ENCODE measurements at places on chromosomes 5 and 9. TPM values are rescaled to one million over a fixed set of nuclear protein-coding genes. Genes with fewer than 3 reads are reported as not detected.

Gene FREM1
- total RNA-seq, result not detected

Gene CATSPER3
- 0.88 TPM for total RNA-seq

Gene RNF14
- total RNA-seq, result 35.7 TPM

Gene FCHSD1
- total RNA-seq, result 69.8 TPM

GRCh38 chr9:8115570-8115969 lies 316.0 kb upstream of the DMAC1 start:
- no peak for DNase-seq

DNA sequence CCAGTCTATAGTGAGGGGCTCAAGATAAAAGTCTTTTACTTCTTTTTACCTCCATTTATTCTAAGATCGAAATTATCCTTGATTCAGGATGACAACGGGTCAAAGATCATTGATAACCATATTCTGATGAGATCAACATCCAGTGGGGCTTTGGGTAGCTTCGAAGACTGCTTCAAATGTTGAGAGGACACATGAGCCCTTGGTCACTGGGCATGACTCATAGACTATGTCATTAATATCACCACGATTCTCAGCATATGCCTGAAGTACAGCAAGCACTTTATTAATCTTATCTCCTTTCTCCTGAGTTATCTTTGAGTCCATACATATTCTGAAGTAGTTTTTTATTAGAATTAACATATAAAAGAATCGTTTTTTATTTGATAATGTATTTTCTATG lies 117.1 kb upstream of the DAB2 start:
- DNase-seq, result no peak

GRCh38 chr9:125948887-125949596 lies 201.9 kb downstream of the PBX3 start:
- DNase-seq, result no peak

DNA sequence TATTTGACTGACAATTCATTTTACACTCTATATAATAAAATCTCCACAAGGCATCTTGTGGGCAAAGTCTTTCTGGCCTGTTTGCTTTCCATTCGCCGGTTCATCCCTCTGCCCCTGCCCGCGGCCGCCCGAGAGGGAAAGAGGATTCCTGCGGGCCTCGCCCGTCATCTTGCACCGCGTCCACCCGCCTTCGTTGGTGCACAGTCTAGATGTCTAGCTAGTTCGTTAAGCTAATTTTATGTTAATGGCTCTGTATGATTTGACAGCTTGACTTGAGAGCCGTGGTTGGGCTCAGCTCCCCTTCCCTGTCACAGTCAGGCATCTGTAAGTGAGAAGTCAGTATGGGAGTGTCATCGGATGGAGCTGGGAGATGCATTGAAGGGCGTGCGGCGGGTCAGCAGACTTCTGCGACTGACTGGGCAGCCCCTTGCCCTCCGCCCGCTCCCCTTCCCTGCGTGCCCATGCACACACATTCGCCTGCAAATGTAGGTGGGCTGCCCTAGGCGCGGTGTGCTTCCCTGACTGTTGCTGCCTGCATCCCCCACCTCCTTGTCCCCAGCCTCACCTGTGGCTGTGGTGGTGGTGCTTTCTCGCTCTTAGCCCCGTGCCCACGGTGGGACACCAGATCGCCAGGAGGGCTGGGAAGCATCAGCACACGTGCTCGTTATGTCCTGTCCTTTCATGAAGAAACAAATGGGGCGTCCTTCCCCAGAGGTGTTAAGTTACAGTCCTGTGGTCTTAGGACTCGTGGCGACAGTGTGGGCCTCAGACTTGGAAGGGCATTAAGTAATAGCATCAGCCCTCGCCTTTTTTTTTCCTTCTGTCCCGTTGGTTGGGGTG lies 25.9 kb upstream of the PRDM12 start:
- no peak for DNase-seq

- DNase-seq, result no peak
These were observed 98.6 kb downstream of the ICE1 start for GRCh38 chr5:5521029-5521428.

DNA sequence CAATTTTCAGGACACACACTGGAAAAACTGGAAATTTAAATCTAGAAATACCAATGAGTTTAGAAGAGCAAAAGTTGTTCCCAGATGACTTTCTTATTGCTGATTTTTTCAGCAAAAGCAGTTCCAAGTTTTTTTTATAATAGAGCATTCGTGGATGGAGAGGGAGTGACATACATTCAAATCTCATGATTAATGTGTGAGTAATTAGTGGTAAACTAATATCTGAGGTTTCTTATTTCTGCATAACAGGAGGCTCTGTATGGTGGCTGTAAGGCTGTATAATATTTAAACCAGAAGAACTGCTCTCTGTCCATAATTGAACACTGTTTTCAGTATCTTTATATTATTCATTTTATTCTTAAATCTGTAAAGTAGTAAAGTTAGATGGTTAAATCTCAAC lies 25.8 kb downstream of the LYSMD3 start:
- DNase-seq, result no peak

- DNase-seq, result no peak
These were observed 105.7 kb upstream of the HAND1 start for GRCh38 chr5:154583671-154584177.

- DNase-seq, result no peak
These were observed 227.6 kb upstream of the ANKRD55 start for GRCh38 chr5:56460681-56461191.
